ENCODE measurements at places on chromosomes 1 and 21.

DNA sequence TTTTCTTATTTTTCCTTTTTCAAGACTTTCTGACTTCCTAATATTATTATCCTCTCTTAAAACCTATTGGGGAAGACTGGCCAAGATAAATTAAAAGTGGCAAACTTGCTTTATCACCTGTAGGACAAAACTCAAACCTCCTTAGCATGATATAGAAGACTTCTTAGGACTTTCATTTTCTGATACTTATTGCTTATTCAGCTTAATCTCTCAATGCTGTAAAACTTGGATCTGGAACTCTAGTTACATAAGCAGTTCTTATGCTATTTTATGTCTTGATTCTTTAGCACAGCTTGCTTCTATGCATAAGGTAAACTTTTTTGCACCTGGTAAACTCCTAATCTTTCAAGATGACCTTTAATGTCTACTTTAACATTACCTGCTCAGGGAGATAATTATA is 382.3 kb upstream of the LRRC7 start:
- H3K27ac ChIP-seq, result no peak overlapping the region
- no peaks in the 10 kb centered on the region for H3K27me3 ChIP-seq
- DNase-seq, result no peak
- H3K4me3 ChIP-seq, result no peak overlapping the region
- no peaks in the 10 kb centered on the region for H3K36me3 ChIP-seq

- no peaks in the 10 kb centered on the region for H3K36me3 ChIP-seq
- no peak overlapping the region for H3K27ac ChIP-seq
- H3K27me3 ChIP-seq, result peaks cover 52% of the 10 kb centered on the region
- peaks cover 14% of the 10 kb centered on the region for H3K4me1 ChIP-seq
- peak overlapping the region; percentile 73 for H3K4me3 ChIP-seq
Measured at GRCh38 chr1:107139833-107140702, 771 bp upstream of the NTNG1 start.

GRCh38 chr21:33109574-33110339 is 39.8 kb downstream of the OLIG1 start:
- no peaks in the 10 kb centered on the region for H3K36me3 ChIP-seq
- no peak overlapping the region for H3K27ac ChIP-seq
- DNase-seq, result no peak

- H3K27me3 ChIP-seq, result no peaks in the 10 kb centered on the region
- no peak overlapping the region for H3K4me3 ChIP-seq
- peaks cover 21% of the 10 kb centered on the region for H3K36me3 ChIP-seq
- H3K27ac ChIP-seq, result no peak overlapping the region
- peaks cover 32% of the 10 kb centered on the region for H3K4me1 ChIP-seq
Measured at GRCh38 chr1:204419064-204419403, 7.4 kb upstream of the PPP1R15B start.

- no peak for DNase-seq
- no peak overlapping the region for H3K27ac ChIP-seq
- H3K4me3 ChIP-seq, result no peak overlapping the region
Measured at GRCh38 chr21:41833497-41834115, 45.5 kb downstream of the PRDM15 start.

GRCh38 chr1:157595356-157595755 is 2.5 kb downstream of the FCRL4 start:
- H3K4me1 ChIP-seq, result no peaks in the 10 kb centered on the region
- H3K27me3 ChIP-seq, result peaks cover 6% of the 10 kb centered on the region
- H3K4me3 ChIP-seq, result no peak overlapping the region
- H3K27ac ChIP-seq, result no peak overlapping the region
- H3K36me3 ChIP-seq, result no peaks in the 10 kb centered on the region

- peaks cover 49% of the 10 kb centered on the region for H3K4me1 ChIP-seq
- H3K27ac ChIP-seq, result peak overlapping the region; percentile 23
- H3K36me3 ChIP-seq, result peaks cover 16% of the 10 kb centered on the region
Measured at GRCh38 chr1:203656796-203657747, 30.4 kb downstream of the ATP2B4 start.

DNA sequence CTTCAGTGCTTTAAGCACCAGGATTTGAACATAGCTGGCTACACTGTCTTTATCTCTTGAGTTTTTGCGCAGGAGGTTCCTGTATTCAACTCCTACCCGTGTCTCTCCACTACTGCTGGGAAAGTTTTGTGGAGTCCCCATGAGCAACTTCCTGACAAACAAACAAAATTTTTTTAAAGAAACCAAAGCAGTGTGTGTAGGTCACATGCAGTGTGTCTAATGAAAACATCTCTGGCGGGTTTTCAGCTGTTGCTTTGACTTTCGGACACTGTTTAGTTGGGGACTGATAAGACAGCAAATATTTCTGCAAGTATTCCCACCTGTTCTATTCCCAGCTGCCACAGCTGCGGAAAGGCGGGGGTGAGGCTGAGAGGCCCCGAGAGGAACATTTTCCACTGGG is 2.0 kb downstream of the PSEN2 start:
- no peak overlapping the region for H3K27ac ChIP-seq
- peaks cover 22% of the 10 kb centered on the region for H3K27me3 ChIP-seq
- DNase-seq, result no peak
- H3K36me3 ChIP-seq, result peaks cover 5% of the 10 kb centered on the region

DNA sequence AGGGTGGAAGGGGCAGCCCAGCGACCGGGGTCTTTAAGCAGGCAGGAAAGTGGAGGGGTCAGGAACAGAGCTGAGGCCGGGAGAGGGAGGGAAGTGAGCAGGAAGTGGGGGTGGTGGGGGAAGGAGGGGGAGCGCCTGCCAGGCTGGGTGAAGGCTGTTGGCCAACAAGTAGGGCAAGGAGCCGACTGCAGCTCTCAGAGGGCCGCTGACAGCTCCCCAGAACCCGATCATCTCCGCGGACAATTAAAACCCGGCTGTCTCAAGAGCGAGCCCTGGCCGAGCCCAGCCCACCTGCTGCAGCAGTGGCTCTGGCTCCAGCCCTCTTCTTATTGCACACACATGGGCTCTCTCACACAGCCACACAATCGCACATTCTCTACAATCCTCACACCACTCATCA is 51.6 kb downstream of the GRIK3 start:
- H3K27ac ChIP-seq, result no peak overlapping the region
- H3K27me3 ChIP-seq, result no peaks in the 10 kb centered on the region
- no peaks in the 10 kb centered on the region for H3K36me3 ChIP-seq
- no peaks in the 10 kb centered on the region for H3K4me1 ChIP-seq
- DNase-seq, result no peak

DNA sequence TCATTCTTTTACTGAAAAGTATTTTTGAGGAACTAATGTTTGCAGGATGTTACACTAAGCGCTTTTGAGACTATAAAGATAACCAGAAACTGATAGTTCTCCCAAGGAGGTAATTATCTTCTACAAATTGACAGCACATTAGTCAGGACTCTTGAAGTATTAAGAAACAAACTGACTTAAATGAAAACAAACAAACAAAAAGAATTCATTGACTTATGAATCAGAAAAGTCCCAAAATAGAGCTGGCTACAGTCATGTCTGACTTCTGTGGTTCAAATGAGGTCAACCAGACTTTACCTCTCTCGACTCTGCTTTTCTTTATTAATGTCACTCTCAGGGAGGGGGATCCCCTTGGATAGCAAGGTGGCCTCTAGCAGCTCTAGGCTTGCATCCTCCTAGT is 296.8 kb downstream of the TPR start:
- no peak for DNase-seq
- H3K27me3 ChIP-seq, result peaks cover 2% of the 10 kb centered on the region
- no peak overlapping the region for H3K4me3 ChIP-seq
- peaks cover 3% of the 10 kb centered on the region for H3K4me1 ChIP-seq
- H3K27ac ChIP-seq, result no peak overlapping the region

DNA sequence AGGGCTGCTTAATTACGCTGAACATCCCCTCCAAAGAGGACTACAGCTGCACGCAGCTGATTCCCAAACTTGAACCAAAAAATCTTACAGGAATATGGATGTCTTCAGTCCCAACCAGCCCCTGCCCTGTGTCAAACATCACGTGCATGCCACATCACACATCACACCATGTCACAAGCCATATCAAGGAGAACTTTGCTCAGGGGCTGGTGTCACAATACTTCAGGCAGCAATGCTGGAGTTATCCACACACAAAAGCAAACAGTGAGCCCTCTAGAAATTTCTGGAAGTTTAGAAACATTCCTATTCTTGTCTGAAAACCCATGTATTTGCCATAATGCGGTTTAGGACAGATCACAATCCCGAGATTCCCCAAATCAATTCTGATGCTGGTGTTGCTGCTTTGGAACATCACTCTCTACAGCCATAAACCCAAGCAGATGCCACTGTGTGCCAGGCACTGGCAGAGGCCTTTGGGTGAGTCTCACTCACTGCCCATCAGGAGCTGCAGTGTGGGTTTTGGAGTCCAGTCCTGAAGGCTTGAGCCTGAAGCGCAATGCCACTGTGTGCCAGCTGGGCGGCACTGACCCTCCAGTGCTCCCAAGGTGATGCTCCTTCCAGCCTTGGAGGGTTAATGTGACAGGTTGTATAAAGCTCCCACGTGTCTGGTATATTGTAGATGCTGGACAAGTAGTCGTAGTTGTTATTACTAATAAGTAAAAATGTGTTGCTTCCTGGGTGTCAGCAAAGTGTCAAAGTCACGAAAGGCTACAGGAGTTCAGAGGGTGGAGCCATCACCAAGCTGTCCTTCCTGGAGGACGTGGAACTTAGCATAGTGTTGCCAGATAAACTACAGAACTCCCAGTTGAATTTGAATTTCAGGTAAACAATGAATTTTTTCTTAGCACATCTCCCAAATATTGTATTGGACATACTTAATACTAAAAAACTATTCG is 20.1 kb upstream of the EFNA1 start:
- H3K27me3 ChIP-seq, result peaks cover 18% of the 10 kb centered on the region
- H3K4me1 ChIP-seq, result no peaks in the 10 kb centered on the region
- no peaks in the 10 kb centered on the region for H3K36me3 ChIP-seq
- DNase-seq, result no peak
- no peak overlapping the region for H3K4me3 ChIP-seq
- no peak overlapping the region for H3K27ac ChIP-seq

DNA sequence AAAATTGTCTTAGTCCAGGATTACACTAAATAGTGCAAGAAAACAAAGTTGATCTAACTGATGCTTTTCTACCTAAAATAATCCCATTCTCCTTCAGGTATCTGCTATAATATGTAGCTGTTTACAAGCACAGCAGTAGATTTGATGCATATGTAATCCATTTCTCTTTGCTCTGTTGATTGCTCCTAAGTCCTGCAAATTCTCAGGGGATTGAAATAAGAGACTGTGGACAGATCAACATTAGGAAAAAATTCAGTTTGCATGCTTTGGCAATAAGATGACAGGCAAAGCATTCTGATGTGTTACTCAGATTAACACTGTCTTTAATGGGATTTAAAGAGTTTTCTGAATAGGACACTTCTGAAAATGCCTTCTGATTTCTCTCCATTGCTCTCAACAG is 34.7 kb downstream of the RNF11 start:
- H3K4me3 ChIP-seq, result no peak overlapping the region
- no peak for DNase-seq
- H3K4me1 ChIP-seq, result peaks cover 21% of the 10 kb centered on the region
- H3K27me3 ChIP-seq, result no peaks in the 10 kb centered on the region
- H3K27ac ChIP-seq, result no peak overlapping the region

GRCh38 chr1:149978547-149979023 is 31.9 kb downstream of the OTUD7B start:
- H3K27me3 ChIP-seq, result no peaks in the 10 kb centered on the region
- H3K4me3 ChIP-seq, result no peak overlapping the region
- DNase-seq, result no peak
- peaks cover 32% of the 10 kb centered on the region for H3K36me3 ChIP-seq
- peaks cover 23% of the 10 kb centered on the region for H3K4me1 ChIP-seq

DNA sequence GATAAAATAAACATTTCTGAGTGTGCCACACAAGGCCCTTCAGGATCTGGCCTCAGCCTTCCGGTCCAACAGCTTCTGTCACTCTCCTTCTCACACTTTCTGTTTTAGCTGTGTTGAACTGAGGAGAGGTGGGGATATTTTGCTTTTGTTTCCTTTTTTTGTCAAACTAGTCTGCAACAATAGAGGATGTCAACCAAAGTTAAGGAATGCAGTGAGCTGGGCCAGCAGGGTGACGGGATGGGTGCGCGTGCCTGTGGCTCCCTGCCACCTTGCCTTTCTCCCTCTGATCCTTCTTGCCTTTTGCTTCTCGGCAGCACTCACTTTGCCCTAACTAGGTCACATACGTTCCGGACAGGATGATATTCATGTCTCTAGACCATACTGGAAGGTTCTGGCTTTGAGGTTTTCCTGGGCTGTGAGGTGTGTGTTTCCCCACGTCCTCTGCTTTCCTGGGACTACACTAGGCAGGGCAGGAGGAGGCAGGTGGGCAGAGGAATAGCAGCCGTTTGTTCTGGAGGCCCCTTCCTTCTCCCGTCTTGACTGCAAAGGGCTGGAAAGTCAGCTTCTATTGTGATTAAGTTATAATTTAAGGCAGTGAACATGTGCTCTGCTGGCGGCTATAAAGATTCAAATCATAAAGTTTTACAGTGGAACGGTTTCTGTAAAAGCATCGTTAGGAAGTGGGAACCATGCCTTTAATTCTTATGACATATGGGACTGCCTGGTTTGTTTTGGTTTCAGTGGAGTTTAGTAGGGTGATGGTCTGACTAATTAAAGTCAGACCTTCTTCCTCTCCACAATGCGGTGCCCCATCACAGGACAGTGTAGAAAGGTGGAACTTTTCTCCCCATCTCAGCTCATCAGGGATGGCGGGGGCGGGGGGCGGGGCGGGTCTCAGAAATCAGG is 67.8 kb downstream of the RNF220 start:
- DNase-seq, result peak; percentile 57
- H3K4me1 ChIP-seq, result peaks cover 9% of the 10 kb centered on the region
- peak overlapping the region; percentile 52 for H3K4me3 ChIP-seq
- H3K27me3 ChIP-seq, result peaks cover 8% of the 10 kb centered on the region

- H3K4me1 ChIP-seq, result peaks cover 19% of the 10 kb centered on the region
- DNase-seq, result no peak
- peaks cover 48% of the 10 kb centered on the region for H3K36me3 ChIP-seq
- no peak overlapping the region for H3K4me3 ChIP-seq
- no peaks in the 10 kb centered on the region for H3K27me3 ChIP-seq
Measured at GRCh38 chr1:231534703-231535159, 6.3 kb downstream of the TSNAX start.

GRCh38 chr1:62234688-62235087 is 40.0 kb downstream of the L1TD1 start:
- no peak overlapping the region for H3K4me3 ChIP-seq
- no peak overlapping the region for H3K27ac ChIP-seq
- H3K27me3 ChIP-seq, result peaks cover 3% of the 10 kb centered on the region
- H3K4me1 ChIP-seq, result no peaks in the 10 kb centered on the region
- H3K36me3 ChIP-seq, result no peaks in the 10 kb centered on the region
- DNase-seq, result no peak

- H3K36me3 ChIP-seq, result no peaks in the 10 kb centered on the region
- H3K4me1 ChIP-seq, result peaks cover 3% of the 10 kb centered on the region
- no peak overlapping the region for H3K27ac ChIP-seq
Measured at GRCh38 chr21:24045775-24046215, 1561.5 kb downstream of the MRPL39 start.

- H3K27me3 ChIP-seq, result no peaks in the 10 kb centered on the region
- no peaks in the 10 kb centered on the region for H3K36me3 ChIP-seq
- H3K27ac ChIP-seq, result no peak overlapping the region
- no peak for DNase-seq
Measured at GRCh38 chr1:61439234-61439633, 285.7 kb downstream of the TM2D1 start.

GRCh38 chr1:31498376-31499040 is 77.8 kb upstream of the TINAGL1 start:
- no peaks in the 10 kb centered on the region for H3K36me3 ChIP-seq
- no peak for DNase-seq
- H3K27ac ChIP-seq, result no peak overlapping the region
- no peak overlapping the region for H3K4me3 ChIP-seq
